GM18507 (cell line): ENCODE measurements at places on chromosomes 3 and 15.

- no peak for DNase-seq
Observed at GRCh38 chr3:21734746-21735145, 16.3 kb downstream of the ZNF385D start.

DNA sequence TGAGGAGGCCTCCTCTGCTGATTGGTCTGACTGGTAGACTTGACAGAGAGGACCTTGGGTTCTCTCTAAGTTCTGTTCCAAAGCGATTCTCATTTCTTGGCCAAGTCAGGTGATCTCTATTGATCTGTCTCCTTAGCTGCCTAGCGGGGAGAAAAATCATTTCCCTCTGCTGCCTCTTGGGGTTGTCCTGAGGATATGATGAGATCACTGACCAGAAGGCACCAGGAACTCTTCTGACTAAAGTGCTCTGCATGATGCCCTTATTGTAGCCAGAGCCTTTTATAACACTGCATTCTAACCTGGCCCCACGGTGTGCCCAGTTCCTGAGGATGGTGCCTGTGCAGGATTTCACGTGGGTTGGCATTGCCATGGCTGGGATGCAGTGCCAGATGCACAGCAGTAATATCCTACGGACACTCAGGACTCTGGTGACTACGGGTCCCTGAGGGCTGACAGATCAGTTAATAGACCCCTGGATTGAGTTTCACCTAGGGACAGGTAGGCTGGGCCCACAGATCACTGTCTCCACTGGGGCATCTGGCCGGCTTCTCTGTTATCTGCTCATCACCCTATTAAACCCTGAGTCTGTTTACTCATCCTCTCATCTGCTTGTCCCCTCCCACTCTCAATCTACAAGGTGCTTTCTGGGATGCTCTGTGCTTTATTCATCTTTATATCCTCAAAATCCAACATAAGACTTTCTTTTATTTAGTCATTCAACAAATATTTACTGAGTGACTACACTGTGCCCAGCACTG lies 3.9 kb upstream of the HEG1 start:
- DNase-seq, result no peak

- no peak for DNase-seq
Observed at GRCh38 chr3:97187771-97188170, 373.4 kb downstream of the EPHA6 start.

- no peak for DNase-seq
Observed at GRCh38 chr3:58588030-58588614, 10.9 kb upstream of the FAM107A start.

DNA sequence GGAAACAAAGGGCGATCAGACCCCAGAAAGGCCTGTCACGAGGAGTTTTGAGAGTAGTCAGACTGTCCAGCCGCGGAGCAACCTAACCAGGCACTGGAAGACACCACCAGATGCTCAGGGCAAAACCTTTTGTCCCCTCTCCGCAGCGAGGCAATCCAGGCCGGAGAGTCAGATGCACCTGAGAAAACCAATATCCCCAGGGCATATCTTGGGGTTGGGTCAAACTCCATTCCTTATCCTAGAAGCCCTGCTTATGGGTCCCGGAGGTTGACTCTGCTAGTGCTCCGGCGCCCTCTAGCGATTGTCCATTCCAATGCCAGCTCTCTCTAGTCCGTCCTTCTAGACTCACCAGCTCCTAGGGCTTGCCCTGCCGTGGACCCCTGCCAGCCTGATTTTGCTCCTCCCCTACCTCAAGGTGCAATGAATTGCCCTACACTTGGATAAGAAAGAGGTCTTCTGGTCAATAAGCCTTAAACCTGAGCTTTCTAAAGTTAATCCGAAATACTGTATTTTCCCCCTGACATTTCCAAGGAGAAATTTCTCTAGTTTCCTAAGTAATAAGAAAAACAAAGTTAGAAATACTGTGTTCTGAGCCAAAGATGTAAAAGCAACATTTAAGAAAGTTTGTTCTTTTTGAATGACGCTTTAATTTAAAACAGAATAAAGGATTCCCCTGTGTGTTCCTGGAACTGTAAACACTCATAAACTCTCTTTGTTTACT lies 5.5 kb downstream of the CPNE4 start:
- DNase-seq, result peak; percentile 46

- no peak for DNase-seq
Observed at GRCh38 chr3:172624999-172625398, 85.9 kb downstream of the NCEH1 start.

DNA sequence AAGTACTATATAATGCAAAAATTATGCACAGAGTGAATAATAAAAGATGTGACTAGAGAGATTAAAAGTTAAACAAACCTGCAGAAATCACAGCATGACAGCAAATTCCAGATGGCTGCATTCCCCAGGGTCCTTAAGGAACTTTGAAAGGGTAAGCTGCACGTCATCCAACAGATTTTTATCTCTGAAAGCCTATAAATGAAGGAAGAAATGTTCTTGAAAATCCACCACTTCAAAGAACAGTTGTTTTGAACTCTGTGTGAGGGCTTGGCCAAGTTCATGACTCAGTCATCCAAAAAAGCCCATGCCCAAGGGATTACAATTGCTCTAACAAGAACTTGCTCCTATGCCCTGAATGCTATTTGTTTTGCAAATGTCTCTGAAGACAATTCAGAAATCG lies 603.6 kb downstream of the PLOD2 start:
- DNase-seq, result no peak

DNA sequence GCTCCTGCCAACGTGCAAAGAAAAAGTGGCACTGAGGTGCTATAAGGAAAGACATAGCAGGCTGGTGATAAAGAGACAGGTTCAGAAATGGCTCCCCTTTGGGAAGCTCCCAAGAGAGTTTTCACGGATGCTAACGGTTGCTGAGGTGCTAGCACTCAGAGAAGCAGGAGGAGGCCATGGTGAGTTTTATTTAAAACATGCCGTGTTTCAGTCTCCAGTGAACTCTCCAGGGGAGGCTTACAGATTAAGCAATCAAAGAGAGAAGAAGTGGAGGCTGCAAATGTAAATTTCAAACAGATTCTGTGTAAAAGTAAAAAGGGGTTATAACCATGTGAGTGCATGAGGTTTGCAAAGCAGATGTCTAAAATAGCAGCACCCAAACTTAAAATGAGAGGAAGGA lies 346.2 kb downstream of the NTRK3 start:
- DNase-seq, result no peak

GRCh38 chr15:50353251-50353974 lies 1.6 kb downstream of the GABPB1 start:
- DNase-seq, result no peak
